ENCODE measurements at places on chromosomes 13 and 19.

GRCh38 chr13:88552966-88553365, 881.8 kb downstream of the SLITRK5 start:
- no peak for DNase-seq

DNA sequence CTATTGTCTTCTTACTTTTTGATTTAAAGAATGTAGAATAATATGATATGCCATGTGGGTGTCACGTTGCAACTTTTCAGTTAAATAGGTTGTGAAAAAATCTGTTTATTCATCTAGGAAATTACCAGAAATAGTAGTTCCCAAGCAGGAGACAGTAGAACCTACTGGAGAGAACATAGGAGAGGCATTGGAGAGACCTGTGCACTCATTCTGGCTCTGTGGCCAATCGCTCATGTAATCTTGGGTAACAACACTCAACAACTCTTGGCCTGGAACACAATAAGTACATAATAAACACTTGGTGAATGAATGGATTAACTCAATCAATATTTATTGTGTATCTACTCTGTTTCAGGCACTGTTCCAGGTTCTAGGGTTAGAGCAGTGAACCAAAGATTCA, 35.3 kb downstream of the EDNRB start:
- DNase-seq = no peak

DNA sequence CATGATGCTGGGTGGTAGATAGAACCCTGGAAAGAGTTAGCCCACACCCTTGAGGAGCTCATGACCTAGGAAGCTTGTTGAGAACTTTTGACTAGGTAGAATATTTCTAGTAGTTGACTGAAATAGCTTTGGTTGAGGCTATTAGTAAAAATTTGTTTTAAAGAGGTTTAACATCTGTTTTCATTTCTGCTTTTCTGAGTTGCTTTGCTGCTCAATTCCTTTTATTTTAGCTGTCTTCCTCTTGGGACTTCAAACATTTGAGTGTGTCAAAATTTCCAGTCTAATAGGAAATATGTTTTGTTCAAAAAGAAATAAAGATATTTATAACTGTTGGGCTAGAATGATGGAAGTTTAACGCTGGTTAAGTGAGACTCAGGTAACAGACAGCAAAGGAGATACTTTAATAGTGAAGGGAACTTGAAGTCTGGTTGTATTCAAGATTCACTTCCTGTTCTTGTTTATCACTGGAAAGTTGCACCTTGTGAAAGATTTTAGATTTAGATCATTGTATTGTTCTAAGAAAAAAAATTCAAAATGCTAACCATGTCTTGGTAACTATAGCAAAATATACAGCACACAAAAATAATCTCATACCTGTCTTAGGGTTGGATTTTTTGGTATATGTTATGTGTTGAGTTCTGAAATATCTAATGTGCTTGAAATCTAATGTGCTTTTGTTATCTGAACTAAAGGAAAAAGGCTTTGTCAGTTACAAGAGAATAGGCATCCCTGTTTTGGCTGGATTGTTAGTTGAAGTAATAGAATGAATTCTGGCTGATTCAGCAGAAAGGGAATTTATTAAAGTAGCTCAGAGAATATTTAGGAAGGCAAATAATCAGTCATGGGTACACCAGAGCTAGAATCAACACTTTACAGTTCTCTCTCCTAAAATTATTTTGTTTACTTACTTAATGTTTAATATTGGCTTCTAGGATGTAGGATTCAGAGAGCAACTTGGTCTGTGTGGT, 24.4 kb upstream of the GPR18 start:
- no peak for DNase-seq

- no peak for DNase-seq
Observed at GRCh38 chr19:289651-290371, 1.4 kb downstream of the PLPP2 start.
